Renal cortical epithelial cell (primary cell): ENCODE measurements at places on chromosomes 7 and 10.

GRCh38 chr7:130490888-130491804 lies 739 bp upstream of the MEST start:
- DNase-seq = no peak

DNA sequence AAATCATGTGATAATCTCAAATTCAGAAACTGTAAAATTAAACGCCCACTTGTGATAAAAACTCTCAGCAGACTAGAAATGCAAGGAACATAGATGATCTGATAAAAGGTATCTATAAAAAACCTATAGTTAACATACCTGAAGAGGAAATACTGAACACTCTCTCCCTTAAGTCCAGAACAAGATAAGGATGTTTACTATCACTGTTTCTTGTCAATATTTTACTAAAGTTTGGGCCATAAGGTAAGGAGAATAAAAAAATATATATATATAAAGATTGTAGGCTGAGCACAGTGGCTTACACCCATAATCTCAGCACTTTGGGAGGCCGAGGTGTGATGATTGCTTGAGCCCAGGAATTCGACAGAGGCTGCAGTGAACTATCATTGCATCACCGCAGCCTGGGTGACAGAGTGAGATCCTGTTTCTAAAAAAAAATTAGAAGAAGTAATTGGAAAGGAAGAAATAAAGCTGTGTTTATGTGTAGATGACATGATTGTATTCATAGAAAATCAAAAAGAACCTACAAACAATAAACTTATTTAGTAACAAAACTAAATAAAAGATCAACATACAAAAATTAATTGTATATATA lies 28.4 kb downstream of the MPLKIP start:
- DNase-seq = no peak

DNA sequence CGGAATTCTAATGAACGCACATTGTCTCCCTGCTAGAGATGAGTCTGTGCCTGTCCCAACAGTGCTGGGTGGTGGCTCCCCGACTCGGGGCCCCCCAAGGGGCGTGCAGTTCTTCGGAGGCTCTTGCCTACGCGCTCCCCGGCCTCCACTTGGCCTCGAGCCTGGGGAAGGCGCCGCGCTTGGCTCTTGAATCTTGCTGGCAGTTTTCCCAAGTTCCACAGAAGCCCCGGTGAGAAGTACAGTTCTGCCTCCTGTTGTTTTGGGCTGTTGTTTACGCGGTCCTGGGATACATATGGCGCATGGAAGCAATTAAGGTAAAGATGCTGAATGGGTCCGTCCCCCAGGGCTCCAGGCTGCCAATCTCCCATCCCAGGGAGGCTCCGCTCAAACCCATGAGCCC lies 32.6 kb upstream of the UNCX start:
- DNase-seq = no peak

DNA sequence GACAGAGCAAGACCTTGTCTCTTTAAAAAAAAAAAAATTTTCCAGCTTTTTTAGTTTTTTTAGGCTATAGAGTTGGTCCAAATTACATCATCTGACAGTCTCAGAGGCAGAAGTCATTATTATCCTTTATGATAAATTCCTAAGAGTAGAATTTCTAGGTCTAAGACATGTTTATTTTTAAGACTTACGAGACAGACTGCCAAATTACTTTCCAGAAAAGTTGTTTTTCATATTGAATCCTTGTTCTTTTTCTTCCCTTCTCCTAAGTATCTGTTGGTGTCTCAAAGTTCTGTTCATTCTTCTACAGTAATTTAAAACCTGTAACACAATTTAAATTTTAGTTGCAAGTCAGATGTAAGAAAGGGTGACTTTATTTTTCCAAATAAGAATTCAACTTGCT lies 421.4 kb downstream of the GALNT17 start:
- DNase-seq = no peak
